Natural killer cell treated with Interleukin-12 subunit alpha and Interleukin-12 subunit beta and Interleukin-15 and Interleukin-18, amount 100 ng/mL, for 72 hours (primary cell): ENCODE measurements at places on chromosomes 1 and 21. TPM values are rescaled to one million over a fixed set of nuclear protein-coding genes. Genes with fewer than 3 reads are reported as not detected.

DNA sequence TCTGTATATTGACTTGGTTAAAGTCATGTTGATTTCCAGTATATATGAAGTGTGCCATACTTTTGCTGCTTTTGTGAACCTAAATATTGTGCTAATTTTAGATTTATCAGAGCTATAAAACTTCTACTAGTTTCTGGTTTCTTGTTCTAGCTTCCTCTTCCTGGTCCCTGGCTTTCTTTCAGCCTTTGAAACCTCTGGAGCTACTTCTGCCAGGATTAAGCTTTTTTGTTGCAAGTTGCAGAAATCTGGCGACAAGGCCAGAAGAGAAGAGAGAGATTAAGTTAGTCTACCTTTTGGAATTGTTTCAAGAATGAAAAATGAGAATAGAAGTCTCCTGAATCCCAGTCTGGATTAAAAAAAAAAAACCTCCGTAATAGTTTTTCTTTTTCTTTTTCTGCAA, 13.5 kb downstream of the RNF2 start:
- DNase-seq = no peak

DNA sequence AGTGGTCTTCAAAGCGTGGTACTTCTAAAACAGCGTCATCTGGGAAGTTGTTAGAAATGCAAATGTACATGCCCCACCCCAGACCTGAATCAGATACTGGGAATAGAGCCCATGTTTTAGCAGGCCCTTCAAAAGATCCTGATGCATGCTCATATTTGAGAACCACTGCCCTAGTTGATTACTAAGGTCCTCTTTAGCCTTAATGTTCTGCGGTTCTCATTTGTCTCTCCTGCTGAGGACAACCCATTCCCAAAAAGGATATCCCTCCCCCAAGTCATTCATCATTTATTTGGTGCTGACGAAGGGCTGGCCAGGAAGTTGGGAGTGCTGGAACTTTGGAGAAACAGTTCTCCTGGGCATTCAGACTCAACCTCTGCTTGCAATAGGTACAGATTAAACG, 92.4 kb upstream of the RALGPS2 start:
- no peak for DNase-seq

GRCh38 chr1:13732971-13733667, 33.1 kb downstream of the PRDM2 start:
- peak; percentile 65 for DNase-seq

- no peak for DNase-seq
Observed at GRCh38 chr21:39082656-39083376, 100.4 kb downstream of the PSMG1 start.

- no peak for DNase-seq
Observed at GRCh38 chr1:166544036-166544435, 295.2 kb upstream of the POGK start.

- no peak for DNase-seq
Observed at GRCh38 chr1:167186771-167187170, 33.9 kb upstream of the POU2F1 start.

DNA sequence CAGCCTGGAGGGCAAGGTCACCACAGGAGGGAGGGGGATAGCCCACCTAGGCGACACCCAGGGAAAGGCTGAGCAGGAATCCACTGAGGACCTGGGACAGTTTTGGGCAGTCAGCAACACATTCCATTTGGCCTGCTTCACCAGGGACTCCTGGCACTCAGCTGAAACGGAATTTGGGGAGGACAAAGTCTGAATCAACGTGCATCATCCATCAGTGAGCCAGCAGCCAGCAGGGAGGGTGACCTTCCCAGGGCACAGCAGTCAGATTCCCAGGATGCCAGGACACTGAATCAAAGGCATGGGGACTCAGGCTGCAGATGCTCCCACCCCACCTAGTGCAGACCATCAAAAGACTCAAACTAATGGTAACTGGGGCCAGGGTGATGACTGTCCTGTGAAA, 4.6 kb downstream of the SH3BP5L start:
- no peak for DNase-seq

GRCh38 chr1:192974701-192975100, 84.5 kb downstream of the UCHL5 start:
- no peak for DNase-seq

OR2T33 gene
- total RNA-seq = not detected

FCGR3A gene
- total RNA-seq = 34.5 TPM

RXFP4 gene
- total RNA-seq = not detected

CD48 gene
- 816 TPM for total RNA-seq
